ENCODE measurements at places on chromosomes 16 and 17.

DNA sequence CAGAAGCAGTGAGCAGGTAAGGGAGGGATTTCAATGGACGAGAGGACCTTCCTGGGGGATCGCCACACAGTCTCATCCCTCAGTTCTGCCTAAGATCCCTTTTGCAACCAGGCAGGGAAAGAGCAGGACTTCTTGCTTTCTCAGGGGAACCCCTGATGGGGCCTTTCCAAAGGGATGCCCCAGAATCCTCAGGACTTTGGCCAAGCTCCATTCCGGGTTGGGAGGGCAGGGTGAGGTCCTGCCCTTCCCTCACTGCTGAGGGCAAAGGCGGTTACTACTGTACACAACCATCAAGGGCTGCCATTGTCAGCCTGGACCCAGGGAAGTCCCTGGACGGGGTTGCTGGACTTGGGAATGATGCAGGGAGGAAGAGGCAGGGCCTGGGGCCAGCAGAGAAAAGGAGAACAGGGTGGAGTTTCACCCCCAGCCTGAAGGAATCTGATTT is 9.7 kb downstream of the PRR29 start:
- no peak for DNase-seq

DNA sequence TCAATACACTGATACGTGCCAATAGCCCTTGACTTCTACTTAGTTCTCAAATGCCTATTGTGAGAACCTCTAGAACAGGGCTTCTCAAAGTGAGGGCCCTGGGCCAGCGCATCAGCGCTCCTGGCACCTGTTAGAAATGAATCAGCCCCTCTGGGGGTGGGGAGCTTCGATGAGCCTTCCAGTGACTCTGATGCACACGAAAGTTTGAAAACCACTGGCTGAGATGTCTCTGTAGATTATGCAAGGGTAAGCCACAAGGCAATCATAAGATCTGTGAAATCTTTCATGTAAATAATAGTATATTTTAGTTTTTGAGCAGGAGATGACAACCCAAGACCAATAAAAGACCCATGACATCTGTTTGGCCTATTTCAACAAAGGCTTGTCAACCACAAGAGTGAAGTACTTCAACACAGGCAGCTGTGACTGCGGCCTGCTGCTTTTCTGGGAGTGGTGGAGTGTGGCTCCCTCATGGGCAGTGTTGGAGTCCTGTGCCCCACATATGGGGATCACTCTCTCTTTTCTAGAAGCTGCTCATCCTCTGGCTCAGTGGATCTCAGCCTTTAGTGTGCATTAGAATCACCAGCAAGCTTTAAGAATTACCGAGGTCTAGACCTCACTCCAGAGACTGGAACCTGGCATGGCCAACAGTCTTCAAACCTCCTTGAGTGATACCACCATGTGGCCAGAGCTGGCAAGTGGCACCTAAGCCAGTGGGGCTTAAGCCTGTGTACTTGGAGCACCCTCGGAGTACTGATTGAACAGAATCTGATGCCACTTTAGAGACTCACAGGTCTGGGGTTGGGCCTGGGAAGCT is 5.8 kb downstream of the MTHFSD start:
- no peak for DNase-seq

GRCh38 chr17:50785946-50786570 is 18.7 kb upstream of the ANKRD40CL start:
- peak; percentile 67 for DNase-seq

DNA sequence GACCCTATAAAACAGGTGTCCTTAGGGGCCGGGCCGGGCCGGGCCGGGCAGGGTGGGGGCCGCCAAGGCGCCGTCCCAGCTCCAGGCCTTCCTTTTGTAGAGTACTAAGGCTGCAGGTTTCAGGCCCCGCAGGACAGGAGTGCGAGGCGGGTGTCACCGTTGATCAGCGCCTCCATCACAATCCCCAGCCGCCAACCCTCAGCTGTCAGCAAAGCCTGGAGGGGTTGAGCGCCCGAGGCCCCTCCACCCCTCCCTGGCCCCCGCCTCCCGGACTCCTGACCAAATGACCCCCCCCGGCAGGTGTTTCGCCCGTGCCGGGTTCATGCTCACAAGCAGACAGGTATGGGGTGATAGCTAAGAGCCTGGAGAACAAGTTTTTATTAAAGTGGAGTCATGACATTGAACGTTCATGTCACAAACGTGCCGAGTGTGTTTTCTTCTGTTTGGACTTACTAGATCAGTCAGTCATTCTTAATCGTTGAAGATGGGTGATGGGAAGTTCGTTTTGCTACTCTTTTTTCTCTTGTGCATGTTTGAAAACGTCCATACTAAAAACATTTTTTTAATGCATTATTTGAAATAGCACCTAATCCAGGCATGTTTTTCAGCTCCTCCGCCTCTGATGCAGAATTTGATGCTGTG is 534 bp downstream of the ARL2BP start:
- DNase-seq: peak; percentile 58

DNA sequence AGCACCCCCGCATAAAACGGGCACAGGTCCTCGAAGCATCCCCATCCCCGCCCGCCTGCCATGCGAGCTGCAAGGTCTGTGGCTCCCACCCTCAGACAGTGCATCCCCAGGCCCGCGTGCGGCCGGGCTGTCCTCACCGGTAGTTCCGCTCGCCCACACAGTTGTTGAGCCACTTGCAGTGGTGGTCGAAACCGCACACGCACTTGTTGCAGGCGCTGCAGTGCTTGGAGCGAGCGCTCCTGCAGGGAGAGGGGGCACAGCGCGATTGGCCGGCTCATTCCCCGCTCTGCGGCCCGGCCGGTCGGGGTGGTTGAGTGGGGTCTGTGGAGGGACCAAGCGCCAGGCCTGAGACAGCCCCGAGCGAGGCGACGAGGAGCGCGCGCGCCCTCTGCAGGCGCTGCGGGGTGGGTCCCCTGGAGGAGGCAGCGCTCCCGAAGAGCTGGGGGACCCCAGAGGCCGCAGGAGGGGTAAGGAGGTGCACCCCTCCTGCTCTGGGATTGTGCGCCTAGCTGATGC is 6.0 kb upstream of the TPPP3 start:
- peak; percentile 49 for DNase-seq

- DNase-seq: no peak
Observed at GRCh38 chr16:61385392-61386071, 650.7 kb downstream of the CDH8 start.

All from adipocyte (in vitro differentiated cells).